ENCODE measurements at places on chromosomes 2 and 18.

DNA sequence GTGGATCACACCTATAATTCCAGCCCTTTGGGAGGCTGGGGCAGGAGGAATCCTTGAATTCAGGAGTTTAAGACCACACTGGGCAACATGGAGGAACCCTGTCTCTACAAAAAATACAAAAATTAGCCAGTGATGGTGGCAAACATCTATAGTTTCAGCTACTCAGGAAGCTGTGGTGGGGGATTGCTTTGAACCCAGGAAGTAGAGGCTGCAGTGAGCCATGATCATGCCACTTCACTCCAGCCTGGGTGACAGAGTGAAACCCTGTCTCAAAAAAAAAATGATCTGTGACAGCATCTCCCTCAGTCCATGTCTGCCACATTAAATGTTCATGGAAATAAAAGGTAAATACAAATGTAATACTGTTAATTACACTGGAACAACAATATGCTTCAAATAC is 121.4 kb upstream of the COL5A2 start:
- DNase-seq = no peak

DNA sequence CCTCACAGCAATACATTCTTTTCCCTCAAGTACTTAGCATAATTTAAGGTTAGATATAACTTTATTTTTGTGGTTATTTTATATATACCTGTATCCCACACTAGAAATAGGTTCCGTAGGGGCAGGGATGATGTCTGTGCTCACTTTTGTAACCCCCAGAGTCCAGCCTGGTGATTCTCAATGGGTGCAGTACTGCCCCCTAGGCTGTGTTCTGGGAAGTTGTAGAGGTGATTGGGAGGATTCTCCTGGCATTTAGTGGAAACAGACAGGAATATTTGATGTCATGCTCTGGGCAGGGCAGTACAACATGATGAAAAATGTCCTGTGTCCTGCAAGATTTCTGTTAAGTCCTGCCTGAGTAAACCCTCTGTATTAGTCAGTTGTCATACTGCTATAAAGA is 333.3 kb downstream of the PLCL1 start:
- no peak for DNase-seq

DNA sequence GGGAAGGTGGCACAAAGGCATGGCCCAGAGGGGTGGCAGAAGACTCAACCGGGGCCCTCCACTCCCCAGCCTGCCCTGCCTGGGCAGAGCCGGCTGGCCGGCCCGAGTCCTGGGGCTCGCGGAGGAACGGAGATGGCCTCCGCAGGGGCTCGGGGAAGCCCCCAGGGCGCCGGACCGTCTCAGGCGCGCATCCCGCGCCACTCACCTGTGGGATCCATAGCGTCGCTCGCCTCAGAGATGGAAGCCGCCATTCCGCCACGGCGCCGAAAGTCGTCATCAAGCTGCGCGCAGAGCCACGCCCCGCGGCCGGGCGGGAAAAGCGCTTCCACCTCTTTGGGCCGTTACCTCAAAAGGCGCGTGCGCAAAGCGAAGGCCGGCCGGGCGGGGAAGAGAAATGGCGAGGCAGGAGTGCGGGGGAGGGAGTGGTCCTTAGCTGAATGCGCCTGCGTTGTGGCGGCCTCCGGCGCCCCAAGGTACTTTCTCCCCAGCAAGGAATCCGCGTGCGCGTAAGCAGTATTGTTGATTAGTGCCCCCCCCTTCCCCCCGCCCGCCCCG is at the start of gene SMPD4:
SMPD4 (minus strand) TSS at position 278 of the 555 bp plus-strand sequence. CDS start 5,010 bp downstream, outside the sequence.
- peak; percentile 96 for DNase-seq

DNA sequence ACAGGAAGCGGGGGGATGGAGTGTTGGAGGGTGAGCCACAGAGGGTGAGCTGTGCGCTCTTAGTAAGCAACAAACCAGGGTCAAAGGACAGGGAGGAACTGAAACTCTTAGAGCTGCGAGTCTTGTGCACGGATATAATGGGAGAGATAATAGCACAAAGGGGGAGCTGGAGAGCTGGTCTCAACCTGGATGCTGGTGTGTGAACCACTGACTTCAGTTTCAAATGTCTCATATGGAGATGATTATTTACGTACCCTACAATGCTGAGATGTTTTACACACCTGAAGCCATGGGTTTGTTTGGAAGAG is 35.9 kb downstream of the PTGR3 start:
- no peak for DNase-seq

- no peak for DNase-seq
Observed at GRCh38 chr2:122028371-122029100, 273.1 kb downstream of the TSN start.

DNA sequence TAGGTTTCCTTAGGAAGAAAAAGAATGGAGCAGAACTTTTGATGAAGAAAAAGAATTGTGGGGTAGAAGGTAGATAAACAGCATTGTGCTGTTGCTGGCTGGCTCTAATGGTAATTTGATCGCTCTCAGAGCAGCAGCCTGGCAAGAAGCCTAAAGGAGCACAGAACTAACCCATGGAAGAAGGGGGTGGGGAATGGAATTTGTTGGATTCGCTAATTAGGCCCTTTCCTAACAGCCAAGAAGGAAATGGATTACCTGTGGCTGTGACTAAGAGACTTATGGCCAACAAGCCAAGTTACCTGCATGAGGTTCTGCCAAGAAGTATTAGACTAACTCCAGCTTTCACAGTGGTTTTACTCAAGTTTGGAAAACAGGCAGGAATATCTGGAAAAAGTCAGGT is 210.6 kb downstream of the IKZF2 start:
- peak; percentile 18 for DNase-seq

GRCh38 chr2:224572338-224572737 is 12.8 kb downstream of the CUL3 start:
- no peak for DNase-seq

Data from midbrain (tissue), 1 donor.